ENCODE measurements at places on chromosomes 7 and 10.

GRCh38 chr10:79044846-79045245 is 23.9 kb upstream of the ZMIZ1 start:
- no peak for DNase-seq

DNA sequence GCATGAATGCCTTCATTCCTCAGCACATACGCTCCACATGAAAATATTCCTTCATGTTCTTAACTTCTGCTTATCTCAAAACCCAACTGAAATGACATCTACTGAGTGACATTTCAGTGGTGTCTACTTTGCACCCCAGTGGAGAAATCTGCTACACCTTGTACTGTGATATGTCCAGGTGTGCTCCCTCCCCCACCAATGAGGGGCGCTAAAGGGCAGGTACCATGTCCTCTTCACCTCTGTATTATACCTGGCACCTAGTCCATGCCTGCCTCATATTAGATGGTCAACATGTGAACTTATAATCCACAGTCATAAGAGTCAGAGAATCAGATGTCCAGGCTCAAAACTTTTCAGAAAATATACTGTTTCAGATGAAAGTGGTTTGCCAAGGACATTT is 2.1 kb downstream of the PAXIP1 start:
- no peak for DNase-seq

GRCh38 chr7:116630932-116631671 is 40.9 kb upstream of the MET start:
- no peak for DNase-seq

DNA sequence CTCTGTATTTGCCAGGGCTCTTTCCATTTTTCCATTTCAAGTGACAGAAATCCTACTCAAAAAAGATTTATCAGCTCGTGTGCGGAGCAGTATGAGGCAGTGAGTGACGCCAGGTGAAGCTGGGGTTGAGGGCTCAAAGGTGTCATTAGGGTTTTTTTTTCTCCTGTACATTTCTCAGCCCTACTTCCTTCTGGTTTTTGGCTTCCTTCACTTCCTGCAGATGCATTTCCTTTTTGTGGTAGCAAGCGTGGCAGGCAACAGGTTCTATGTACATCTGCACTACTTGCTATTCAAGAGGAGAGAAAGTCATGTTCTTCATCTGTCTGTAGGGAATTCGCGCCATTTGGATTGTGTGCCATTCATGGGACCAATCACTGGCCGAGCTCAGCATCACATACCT is 52.8 kb upstream of the AOAH start:
- no peak for DNase-seq

- DNase-seq, result no peak
Observed at GRCh38 chr10:93080350-93081046, 6.8 kb downstream of the CYP26A1 start.

GRCh38 chr7:618539-619367 is 99.1 kb upstream of the PDGFA start:
- no peak for DNase-seq

- no peak for DNase-seq
Observed at GRCh38 chr10:51653025-51653424, 46.4 kb downstream of the CSTF2T start.

- DNase-seq, result no peak
Observed at GRCh38 chr10:70544431-70545340, 57.9 kb downstream of the PRF1 start.

DNA sequence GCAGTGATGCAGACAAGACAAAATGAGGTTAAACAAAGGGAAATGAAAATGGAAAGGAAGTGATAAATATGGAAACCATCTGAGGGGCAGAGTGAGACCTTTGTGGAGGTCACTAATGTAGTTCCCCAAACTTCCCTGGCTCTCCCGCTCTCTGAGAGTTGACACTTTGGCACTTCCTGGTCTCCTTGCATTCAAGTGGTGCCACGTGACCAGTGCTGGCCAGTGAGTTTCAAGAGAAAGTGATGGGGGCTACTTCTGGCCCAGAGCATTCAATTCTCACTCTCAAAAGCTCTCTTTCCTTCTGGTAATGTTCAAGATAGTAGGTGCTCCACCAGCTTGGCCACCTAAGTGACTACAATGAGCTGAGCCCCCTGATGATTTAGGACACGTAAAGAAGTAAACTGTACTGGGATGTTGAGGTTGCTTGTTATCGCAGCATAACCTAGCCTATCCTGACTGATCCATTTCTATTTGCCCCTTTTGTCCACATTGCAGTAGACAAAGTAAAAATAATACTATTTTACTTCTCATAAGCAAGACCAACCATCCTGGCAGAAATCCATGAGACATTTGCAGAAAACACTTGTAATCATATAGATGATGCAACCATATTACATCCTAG is 242.0 kb upstream of the YAE1 start:
- DNase-seq, result no peak

DNA sequence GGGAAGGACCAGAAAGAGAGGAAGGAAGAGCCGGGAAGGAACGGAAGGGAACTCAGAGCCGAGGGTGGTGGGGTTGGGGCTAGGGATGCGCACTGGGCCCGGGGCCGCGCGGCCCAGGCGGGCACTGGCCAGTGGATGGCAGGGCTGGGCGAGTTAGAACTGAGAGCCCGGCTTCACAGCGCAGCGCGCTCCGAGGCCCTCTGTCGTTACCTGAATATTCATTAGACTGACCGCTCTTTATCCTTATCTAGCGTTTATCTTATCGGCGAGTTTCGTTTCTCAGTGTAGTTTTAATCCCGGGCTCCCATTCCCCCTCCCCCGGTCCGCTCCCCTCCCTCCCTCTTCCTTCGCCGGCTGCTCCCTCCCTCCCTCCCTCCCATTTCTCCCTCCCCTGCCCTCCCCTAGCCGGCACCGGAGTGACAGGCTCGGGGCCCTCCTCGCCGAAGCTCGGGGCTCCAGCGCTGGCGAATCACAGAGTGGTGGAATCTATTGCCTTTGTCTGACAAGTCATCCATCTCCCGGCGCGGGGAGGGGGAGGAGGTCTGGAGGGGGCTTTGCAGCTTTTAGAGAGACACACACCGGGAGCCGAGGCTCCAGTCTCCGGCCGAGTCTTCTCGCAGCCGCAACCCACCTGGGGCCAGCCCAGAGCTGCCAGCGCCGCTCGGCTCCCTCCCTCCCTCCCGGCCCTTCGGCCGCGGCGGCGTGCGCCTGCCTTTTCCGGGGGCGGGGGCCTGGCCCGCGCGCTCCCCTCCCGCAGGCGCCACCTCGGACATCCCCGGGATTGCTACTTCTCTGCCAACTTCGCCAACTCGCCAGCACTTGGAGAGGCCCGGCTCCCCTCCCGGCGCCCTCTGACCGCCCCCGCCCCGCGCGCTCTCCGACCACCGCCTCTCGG is at the start of gene PAX2:
TSS of gene PAX2 (plus strand) at position 596 of the 895 bp plus-strand sequence. CDS start 679 bp downstream, outside the sequence.
- DNase-seq, result no peak

- DNase-seq, result no peak
Observed at GRCh38 chr7:92988051-92988450, 129.7 kb downstream of the SAMD9 start.

GRCh38 chr7:139598642-139599041 is 75.2 kb downstream of the CLEC2L start:
- no peak for DNase-seq
